ENCODE measurements at places on chromosomes 4 and X.

DNA sequence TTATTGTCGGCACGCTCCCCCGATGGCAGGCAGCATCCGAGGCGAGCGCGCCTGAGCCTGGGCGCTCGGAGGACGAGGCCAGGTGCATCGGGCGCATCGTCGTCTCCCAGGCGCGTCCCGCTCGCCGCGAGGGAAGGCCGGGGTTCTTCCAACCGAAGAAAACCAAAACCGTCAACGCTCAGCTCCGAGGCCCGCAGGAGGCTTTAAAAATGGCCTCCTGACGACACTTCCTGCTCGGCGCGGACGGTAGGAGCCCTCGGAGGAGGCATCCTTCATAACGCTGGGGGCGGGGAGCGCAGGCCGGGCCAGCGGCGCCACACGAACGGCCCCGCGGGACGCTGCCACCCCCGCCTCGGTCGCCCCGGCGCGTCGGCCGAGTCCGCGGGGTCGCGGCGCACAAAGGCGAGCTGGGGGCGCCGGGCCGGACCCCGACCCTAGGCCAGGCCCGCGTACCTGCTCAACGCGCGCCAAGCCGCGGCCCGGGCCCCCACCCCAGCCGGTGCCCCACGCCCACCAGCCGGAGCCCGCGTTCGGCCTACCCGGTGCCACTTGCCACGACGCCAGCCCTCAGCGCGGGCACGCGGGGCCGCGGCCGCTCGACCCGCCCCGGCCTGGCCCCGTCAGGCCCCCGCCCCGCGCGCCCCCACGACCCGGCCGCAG, 501 bp downstream of the ZNF518B start:
- peak; percentile 67 for DNase-seq

DNA sequence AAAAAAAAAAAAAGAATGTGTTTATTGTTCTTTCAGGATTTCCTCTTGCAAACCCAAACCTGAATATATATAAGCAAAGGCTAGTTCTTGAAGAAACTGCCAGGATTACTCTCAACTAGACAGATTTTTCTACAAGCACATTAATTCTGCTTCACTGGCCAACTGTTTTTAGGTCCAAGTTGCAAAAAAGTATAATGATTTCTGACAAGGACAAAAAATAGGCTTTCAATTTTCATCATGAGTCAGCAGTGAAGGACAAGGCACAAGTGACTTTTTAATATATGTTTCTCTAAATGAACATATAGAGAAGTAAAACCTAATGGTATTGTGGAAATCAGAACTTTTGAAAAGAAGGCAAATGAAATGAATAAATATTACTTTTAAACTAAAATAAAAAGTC, 73.7 kb downstream of the ELOVL6 start:
- no peak for DNase-seq

DNA sequence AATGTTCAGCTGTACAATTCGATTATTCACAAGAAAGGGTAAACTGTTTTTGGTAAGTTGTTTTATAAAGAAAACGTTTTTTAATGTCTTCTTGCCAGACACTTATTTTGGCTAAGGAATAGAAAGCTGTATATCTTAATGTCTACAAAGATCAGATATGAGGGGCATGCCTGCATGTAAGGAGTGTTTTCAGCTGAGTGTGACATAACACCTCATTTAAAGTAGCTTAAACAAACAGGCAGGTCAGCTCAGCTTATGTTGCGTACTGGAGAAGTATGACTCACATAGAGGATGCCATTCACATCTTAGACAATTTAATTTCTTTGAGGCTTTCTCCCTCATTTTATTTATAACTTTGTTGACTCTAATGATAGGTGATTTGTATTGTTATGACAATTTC, 30.4 kb downstream of the LAMTOR3 start:
- no peak for DNase-seq

- no peak for DNase-seq
Measured at GRCh38 chrX:9131066-9131465, 97.1 kb upstream of the FAM9B start.

DNA sequence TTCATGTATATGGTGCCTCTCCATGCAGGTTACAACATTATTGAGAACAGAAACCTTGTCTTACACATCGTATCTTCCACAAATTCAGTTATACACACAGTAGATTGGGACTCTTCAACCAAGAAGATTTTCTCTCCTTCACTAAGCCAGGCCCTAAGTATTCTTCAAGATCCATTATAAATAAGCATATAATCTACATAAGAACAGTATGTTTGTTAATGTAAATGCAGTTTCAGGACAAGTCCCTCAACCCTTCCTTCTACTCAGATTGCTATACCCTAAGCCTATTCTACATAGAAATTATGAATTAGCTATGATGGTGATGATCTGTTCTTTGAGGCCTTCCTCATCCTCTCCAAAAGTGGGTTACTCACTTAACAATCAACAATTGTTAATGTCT, 41.2 kb downstream of the COL4A6 start:
- no peak for DNase-seq

DNA sequence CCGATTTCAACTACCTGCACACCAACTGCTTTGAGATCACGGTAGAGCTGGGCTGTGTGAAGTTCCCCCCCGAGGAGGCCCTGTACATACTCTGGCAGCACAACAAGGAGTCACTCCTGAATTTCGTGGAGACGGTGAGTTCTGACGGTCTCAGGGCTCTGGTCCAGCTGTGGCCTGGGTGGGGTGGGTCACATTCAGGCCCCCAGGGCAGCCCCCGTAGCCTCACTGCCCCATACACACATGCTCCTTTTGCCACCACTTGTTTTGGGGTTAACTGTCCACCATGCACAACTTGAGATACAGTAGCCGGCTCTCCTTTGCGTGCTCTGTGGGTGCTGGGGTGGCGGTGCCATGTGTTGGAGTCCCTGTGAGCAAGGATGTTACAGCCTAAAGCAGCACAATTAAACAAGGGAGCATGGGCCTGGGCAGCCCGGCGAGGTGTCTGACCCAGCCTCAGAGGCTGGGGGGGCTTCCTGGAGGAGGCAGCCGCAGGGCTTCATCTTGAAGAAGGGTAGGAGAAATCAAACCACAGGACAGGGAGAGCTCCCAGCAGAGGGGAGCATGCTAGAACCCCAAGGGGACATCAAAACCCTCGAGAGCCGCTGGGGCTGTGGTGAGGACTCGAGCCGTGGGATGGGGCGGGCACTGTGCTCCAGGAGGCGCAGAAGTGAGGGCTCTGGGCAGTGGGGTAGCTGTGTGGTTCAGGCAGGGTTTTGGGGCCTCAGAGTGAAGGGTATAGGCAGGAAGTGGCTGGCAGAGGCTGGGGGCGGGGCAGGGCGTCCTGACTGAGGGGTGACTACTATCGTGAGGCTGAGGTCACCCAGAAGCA, 22.0 kb downstream of the CPZ start:
- DNase-seq: no peak

- no peak for DNase-seq
Measured at GRCh38 chrX:153719238-153719637, 4.9 kb downstream of the BCAP31 start.

GRCh38 chr4:34170946-34171345, 2073.4 kb downstream of the ARAP2 start:
- DNase-seq: no peak

- no peak for DNase-seq
Measured at GRCh38 chr4:120709991-120710390, 212.5 kb downstream of the PRDM5 start.

All from activated CD4-positive, alpha-beta T cell treated with anti-CD3 and anti-CD28 coated beads, Interleukin-2, amount 10 ng/mL, durations not matched to agents 7 days and 5 days (primary cell).